ENCODE measurements at places on chromosomes 6 and 20.

GRCh38 chr6:12957321-12958051 lies 240.9 kb downstream of the PHACTR1 start:
- DNase-seq = peak; percentile 69

DNA sequence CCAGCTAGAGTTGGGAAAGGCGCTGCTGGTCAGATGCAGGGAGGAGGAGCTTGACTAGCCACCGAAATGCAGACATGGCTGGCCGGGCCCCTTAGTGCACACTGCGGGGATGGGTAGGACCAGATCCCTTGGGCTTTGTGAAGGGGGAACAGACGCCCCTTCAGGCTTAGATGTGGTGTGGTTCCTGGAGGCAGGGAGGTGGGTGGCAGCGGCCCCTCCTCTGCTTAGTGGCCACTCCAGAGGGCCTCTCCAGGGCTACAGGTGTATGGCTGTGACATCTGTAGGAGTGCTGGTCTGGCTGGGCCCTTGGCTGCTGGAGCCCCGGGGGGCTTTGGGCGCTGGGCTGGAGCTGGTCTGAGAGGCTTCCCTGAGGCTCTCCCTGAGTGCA lies 5.9 kb downstream of the CCND3 start:
- no peak for DNase-seq

DNA sequence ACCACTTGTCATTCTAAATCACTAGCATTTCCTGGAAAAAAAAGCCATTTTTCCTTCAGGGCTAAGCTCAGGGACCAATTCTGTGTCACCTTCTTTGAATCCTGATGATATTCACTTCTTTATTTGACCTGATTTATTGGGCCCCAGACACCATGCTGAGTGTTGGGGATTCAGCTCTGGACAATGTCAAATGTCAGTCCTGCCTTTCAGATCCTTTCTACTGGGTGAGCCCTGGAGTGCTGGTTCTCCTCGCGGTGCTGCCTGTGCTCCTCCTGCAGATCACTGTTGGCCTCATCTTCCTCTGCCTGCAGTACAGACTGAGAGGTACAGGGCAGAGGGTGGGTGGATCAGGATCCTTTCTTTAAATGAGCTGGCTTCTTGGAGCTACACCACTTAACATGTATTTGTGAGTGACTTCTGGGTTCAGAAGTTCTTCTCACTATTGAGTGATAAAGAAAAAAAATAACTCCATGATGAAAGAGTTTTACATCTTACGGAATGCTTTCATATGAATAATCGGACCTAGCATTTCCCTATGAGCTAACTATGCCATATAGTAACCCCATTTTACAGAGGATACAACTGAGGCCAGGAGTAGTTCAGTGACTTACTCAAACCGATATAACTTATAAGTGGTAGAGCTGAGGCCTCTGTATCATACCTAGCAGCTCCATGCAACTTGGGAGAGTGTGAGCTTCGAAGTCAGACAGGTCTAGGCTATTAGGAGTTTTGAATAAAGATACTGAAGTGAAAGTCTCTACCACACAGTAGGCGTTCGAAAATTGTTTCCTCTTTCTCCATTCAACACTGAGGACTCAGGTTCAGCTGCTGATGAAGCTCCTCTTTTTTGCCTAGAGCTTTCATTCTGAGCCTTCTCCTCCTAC lies 9.3 kb downstream of the MOG start:
- DNase-seq = no peak

DNA sequence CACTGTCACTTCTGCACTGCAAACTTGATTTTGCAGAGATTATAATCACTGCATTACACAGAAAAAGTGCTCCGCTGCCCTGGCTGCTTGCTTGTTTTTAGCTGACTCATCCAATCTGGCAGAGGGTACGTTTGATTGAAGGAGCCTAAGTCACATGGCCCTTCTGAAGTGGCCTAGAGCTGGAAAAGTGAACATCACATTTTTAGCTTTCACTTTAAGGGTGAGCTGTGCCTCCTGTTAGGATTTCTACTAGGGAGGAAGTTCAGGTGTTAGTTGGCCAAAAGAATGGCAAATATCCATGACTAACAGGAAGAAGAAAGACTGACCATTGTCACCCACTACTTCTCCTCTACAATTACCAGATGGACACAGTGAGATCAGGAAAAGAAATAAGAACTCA lies 889.1 kb upstream of the MAP3K7 start:
- DNase-seq = peak; percentile 34

GRCh38 chr6:121816361-121816760 lies 380.9 kb downstream of the GJA1 start:
- DNase-seq = no peak

DNA sequence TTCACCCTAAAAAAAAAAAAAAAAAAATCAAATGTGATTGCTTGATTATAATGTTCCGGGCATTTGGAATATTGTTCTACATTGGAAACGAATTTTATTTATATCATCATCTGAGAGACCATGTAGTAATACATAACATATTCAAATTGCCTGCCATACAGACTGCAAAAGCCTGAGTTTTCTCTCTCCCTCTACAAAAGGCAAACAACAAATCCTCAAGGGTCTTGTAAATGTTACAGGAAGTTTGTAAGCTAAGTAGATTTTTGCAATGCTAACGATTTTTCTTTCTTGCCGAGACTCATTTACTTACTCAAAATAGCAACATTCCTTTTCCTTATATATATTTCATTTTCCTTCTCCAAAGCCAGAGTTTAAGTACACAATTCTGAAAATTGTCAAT lies 49.0 kb upstream of the HTR1E start:
- no peak for DNase-seq

DNA sequence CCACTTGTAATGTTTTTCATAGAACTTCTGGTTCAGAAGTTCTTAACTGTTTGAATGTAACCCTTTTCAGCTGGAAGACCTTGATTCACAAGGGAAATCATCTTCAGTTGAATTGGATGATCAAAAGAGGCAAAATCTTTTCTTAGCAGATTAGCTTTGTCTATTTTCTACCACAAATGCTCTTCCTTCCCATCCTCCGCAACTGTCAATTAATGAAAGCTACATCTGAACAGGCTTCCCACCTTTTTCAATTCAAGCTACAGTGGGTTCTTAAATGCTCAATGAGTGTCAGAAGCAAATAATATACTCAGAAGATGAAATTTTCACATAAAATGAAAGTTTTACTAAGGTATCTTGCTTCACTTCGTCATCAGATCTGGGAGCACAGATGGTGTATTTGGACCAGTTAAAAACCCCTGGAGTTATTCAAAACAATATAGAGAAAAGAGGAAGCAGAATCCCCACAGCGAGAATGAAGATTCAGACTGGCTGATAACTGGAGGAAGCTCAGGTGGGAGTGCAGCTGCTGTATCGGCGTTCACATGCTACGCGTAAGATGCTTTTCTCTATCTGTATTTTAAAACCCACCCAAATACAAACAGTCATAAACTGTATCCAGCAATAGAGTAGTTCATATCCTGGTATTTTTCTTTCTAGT lies 19.4 kb downstream of the QRSL1 start:
- no peak for DNase-seq

- no peak for DNase-seq
Observed at GRCh38 chr6:150924808-150925589, 59.5 kb downstream of the MTHFD1L start.

GRCh38 chr20:29299811-29300578 lies 1957.5 kb upstream of the DEFB115 start:
- DNase-seq = no peak

- no peak for DNase-seq
Observed at GRCh38 chr20:34115232-34115631, 3.2 kb upstream of the EIF2S2 start.

GRCh38 chr6:156121973-156122372 lies 655.2 kb upstream of the ARID1B start:
- DNase-seq = no peak

GRCh38 chr6:118639054-118639964 lies 12.1 kb downstream of the CEP85L start:
- DNase-seq = no peak

GRCh38 chr6:156564127-156564806 lies 212.9 kb upstream of the ARID1B start:
- peak; percentile 86 for DNase-seq

DNA sequence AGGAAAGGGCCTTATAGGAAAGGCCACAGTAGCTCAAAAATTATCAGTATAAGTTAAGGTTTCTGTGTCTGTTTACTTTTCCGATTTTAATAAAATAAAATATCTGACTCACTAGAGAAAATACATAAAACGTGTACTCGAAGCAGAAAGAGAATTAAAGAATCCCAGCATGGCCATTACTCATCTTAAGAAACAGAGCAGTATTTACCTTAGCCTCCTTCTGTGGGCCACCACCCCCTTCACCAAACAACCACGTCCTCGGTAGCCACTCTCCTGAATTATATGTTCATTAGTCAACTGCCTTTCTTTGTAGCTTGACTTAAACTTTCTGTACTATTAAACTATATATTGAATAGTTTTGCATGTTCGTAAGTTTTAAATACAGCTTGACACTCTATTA lies 72.2 kb upstream of the SPTLC3 start:
- DNase-seq = no peak

- no peak for DNase-seq
Observed at GRCh38 chr6:28978959-28979561, 26.1 kb downstream of the ZNF311 start.

DNA sequence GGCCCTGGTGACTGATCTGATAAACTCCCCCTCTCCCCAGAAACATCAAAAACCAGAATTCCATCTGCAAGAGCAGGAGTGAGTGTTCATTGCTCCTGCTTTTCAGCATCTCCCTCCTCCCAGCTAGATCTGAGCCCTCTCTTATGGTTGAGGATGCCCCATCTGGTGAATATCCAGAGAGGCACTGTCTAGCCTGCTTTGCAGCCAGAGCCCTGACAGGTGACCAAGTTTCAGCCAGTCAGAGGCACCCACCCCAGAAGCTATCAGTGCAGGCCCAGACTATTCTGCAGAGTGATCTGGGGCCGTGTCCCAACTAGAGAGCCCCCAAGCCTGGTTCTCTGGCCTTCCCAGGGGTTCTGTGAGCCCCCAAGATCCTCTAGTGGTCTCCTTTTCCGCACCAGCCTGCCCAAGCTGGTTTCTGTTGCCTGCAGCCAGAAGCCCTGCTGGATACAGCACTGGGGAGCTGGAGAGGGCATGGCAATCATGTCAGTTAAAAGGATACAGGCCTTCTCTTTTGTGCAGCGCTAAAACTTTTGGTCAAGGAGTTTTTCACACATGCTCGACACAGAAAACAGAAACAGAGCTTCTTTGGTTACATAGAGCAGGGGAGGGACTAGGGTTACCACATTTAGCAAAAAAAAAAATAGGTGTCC lies 6.6 kb upstream of the BMP7 start:
- DNase-seq = no peak

Measured in hepatocyte (in vitro differentiated cells).